ENCODE measurements at places on chromosomes 13 and 19.

DNA sequence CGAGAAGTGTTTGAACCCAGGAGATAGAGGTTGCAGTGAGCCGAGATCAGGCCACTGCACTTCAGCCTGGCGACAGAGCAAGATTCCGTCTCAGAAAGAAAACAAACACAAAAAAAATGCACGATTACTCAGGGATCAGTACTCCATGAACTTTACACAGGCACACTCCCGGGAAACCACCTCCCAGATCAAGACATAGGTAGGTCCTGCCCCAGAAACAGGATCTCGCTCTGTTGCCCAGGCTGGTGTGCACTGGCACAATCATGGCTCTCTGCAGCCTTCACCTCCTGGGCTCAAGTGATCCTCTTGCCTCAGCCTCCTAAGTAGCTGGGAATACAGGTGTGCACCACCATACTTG, 11.2 kb downstream of the VASP start:
- no peak for DNase-seq

DNA sequence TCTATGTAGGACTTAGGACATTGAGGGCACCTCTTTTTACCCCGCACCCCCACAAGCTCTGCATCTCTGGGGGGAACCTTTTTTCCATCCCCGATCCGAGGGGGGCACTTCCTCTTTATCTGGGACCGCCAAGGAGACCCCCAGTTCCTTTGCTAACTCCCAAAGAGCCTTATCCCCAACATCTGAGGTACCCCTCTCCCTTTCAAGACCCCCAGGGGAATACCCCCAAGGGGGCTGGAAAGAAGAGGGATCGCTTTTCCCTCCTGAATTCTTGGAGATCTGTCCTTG, 1.1 kb downstream of the TNFSF9 start:
- DNase-seq, result no peak

DNA sequence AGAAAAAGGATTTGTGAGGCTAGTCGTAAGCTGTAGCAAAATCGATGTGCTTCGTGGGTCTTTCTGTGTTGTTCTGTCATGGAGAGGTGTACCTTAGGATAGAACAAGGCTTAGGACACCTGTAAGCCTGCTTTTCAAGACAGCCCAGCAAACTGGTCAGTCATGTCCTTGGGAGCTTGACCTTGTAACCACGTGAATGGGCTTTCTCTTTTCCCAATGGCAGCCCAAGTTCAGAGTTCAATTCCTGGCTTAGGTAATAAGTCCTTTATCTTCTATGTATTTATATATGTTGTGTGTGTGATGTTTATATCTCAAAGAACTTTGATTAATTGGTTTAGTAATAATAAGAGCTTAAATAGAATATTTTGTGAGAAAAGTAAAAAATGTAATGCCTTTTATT, 112.9 kb downstream of the TNFRSF19 start:
- no peak for DNase-seq

DNA sequence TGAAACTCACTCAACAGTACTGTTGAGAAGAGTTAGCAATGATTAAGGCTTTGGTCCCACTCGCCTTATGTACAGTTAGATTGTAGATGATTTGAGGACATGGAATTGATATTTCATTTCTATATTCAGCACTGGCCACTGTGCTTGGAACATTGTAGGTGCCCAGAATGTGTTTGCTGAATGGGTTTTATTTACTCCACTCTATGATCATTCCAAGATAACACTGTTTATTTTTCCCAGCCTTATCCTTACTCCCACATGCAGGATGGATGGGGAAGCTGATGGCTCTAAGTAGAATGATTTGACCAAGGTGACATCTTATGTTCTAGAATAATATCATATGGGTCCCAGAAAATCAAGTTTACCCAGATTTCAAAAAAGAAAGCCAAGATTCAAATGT, 124.6 kb upstream of the RXFP2 start:
- no peak for DNase-seq

GRCh38 chr19:38425810-38426466, at the start of gene RASGRP4:
Gene RASGRP4, minus strand, starts transcription at chr19:38426219. Its CDS starts 128 bp downstream, at chr19:38426091.
- DNase-seq, result no peak

DNA sequence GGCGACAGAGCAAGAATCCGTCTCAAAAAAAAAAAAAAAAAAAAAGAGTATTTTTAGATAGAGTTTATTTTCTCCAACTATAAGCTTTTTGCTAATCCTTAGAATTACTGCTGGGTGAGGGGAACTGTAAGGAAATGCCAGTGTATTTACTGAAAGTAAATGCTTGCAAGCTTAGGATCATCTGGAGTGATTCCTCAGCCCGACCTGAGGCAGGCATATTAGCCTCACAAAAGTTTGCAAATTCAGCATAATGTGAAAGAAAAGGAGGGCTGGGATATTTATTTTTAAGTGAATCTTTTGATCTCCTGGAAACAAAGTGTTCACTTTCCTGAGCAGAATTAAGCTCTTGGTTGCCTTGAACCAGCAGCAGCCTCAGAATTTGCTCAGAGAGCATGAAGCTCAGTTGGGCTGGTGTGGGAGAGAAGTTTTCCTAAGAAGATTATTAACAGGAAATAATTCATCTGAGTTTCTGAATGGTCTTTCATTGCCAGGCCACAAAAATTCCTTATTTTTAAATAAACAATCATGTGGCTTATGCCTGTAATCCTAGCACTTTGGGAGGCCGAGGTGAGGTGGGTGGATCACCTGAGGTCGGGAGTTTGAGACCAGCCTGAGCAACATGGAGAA, 24.7 kb upstream of the SPATA13 start:
- DNase-seq, result peak; percentile 32

GRCh38 chr19:18468517-18468916, 30.6 kb upstream of the ISYNA1 start:
- no peak for DNase-seq

DNA sequence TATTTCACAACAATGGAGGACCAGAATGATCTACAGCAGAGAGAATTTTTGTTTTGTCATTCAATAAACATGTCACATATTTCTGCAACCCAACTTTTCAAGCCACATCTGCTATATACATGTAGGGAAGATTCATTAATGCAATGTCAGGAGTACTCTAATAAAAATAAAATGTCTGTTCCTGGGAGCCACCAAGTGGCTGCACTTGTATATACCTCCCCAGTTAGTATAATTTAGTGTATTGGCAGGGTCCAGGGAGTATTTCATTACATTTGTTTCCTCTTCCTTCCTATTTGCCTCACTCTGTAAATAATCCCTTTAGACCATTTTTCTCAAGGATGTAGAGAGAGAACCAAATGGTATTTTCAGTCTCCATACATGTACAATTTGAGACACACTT, 1169.0 kb downstream of the DIAPH3 start:
- DNase-seq, result no peak

GRCh38 chr13:114213980-114214379, 20.7 kb upstream of the CDC16 start:
- no peak for DNase-seq

GRCh38 chr19:58516964-58517833, 2.4 kb downstream of the ZBTB45 start:
- no peak for DNase-seq

DNA sequence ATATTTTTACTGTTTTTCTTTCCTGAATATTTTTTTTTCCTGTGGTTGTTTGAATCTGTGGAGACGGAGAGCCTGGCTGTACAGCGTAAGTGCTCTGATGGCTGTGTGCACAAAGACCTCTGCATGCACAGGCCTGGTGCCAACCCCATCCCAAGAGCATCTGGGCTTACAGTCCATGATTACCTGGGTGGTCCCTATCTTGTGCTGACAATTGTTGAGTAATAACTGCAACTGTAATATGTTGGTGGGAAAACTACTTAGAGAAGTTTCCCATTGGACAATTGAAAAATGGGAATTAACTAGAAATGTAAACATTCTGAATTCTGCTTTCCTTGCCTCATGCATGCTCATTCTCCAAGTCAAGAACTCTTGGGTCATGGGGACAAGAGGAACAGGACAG, 268.7 kb downstream of the SHISA2 start:
- DNase-seq, result no peak
